ENCODE measurements at places on chromosomes 5 and 9.

- DNase-seq = no peak
These were observed 17.6 kb downstream of the TNFAIP8 start for GRCh38 chr5:119373449-119373858.

- DNase-seq = no peak
These were observed 126.1 kb downstream of the NR2F1-AS1 start for GRCh38 chr5:93454896-93455295.

GRCh38 chr5:126855266-126855665 lies 78.3 kb downstream of the LMNB1 start:
- peak; percentile 25 for DNase-seq

DNA sequence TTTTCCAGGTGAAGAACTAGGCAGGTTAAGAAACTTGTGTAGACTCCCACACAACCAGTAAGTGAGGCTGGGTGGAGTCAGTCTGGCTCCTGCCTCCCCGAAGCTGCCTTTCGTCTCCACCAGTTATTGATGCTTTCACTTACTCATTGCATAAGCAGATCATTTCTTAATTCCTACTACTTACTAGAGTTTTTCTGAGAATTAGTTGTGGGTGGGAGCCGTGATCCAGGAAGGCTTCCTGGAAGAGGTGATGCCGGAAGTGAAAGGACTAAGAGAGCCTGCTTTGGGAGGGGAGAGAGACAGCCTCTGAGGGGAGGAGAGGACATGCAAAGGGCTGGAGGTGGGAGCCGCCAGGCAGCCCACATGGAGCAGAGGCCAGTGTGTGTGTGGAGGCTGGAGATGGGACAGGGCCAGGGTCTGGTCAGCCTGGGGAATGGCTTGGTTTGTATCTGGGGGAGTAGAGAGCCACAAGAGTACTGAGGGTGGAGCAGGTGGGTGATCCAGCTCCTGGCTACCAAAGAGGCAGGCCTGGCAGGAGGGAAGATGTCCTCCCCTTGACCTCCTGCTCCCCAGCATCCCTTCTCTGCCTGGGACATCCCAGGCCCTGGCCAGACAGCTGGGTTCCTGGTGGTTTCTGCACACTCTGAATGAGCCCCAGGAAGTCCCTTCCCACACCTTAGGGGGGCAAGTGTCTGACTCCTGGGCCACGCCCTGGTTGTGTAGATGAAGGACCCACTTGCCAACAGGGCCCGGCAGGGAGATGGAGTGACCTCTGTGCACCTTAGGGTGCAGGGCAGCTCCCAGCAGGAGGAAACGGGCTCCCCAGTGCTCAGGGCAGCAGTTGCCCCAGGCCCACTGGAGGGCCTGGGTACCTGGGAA lies 12.2 kb upstream of the CARD19 start:
- DNase-seq = no peak

GRCh38 chr5:173642191-173642816 lies 25.9 kb upstream of the BOD1 start:
- DNase-seq = no peak

DNA sequence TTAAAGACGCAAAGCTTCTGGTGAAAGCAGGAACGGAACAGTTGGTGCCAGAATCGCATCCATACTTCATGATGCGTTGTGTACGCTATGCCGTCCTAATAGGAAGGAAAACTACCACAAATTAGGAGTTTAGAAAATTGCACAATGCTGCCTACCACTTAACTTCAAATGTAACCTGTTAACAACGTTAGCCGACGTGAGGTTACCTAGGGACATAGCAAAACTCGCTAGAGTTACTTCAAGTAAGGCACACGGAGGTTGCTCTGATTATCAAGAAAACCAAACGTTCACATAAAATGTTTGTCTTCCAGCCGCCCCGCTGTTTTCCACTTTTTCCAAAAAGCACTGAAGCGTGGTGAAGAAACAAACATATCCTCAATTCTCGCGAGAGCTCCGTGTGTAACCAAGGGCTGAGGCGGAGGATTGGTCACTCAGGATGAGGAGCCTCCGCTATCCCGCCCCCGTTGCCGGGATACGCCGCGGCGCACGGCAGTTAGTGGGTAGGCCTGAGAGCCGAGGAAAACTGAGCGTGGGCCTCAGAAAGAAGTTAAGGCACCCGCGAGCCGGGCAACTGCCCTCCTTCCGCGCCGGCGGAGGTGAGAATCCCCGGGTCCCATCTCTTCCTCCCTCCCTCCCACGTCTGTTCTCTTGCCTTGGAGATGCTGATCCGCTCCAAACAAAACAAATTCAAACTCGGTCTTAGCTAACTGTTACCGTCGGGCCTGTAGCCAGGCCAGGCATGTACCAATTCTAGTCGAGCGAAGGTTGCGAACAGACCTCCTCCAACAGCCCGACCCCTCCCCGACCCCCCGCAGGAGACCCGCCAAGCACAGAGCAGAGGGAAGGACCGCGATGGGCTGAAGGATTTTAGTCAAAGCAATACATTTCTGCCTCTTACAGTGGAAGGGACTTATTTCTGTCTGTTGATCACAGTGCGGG lies at the start of gene IFT74:
TSS of gene IFT74 (plus strand) at position 492 of the 939 bp plus-strand sequence. CDS start 5,556 bp downstream, outside the sequence.
- DNase-seq = peak; percentile 99

DNA sequence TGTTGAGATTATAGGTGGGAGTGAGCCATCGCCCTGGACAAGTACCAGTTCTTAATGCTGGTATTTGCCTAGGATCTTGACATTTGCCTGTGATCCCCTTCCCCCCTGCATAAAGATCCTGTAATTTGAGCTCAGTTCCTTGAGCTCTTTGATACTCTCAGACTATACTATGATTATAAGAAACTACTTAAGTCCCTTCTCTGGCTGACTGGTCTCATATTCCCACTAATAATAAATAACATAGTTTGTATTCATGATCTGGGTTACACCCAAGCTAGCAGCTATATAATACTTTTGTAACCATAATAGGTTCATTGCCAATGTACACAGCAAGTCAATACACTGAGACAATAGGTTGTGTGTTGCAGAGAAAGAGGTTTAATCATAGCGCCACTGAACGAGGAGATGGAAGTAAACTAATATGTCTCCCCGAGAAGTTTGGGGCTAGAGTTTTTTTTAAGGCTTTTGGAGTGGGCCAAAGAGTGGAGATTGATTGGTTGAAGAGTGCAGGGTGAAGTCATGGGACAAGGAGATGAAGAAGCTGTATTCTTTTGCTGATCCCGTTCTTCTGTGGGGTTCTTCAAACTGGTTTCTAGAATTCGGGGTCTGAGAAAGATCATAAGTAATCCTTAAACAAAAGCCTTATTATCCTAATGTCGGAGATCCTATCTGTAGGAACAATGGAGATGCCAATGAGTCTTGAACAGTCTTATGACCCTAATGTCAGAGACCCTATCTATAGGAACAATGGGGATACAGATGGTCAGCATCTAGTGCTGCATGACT lies 20.7 kb upstream of the SHOC1 start:
- DNase-seq = no peak

- DNase-seq = no peak
These were observed 22.4 kb upstream of the ANKRD55 start for GRCh38 chr5:56255502-56255901.

GRCh38 chr5:157222506-157223230 lies 42.0 kb downstream of the ITK start:
- DNase-seq = peak; percentile 43

GRCh38 chr9:83196946-83197345 lies 134.0 kb upstream of the RASEF start:
- DNase-seq = no peak

GRCh38 chr5:66617226-66617861 lies 21.2 kb downstream of the MAST4 start:
- no peak for DNase-seq

GRCh38 chr5:72498284-72498683 lies 8.9 kb downstream of the ZNF366 start:
- peak; percentile 83 for DNase-seq

DNA sequence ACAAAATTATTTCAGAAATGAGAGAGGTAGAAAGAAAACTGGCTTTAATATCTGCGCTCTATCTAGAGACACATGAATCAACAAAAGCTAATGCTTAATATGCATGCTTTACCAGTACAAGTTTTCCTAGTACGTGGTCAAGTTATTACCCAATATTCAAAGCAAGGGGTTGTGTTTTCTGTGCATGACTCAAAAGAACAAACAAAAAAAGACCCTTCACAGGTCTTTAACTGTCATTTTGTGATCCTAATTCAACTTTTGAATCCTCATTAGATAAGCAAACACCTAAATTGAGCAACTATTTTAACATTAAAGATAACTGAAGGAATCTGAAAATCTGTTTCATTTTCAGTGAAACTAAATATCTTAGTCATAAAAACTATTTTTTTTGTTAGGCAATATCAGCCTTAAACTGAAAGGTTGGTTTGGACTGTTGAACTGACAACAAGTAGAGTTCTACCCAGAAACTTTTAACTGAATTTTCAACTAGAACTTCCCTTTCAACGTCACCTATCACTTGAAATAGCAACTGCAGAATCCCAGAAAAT lies 12.5 kb downstream of the ST8SIA4 start:
- DNase-seq = no peak

- DNase-seq = no peak
These were observed 1.7 kb downstream of the LCN6 start for GRCh38 chr9:136746621-136747020.

DNA sequence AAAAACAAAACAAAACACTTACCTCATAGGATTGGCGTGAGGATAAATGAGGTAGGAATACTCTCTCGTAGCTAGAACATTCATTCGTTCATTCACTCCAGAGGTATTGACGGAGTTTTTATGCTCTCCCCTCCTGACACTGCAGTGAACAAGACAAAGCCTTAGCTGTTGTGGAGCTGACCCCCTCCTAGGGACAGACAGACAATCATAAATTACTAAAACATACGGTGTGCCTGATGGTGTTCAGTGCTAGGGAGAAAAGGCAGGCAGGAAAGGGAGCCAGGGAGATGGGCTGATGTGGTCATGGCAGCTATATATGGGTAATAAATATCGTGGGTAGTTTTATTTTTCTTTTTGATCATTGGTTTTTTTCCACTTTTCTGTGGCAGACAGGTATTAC lies 5.7 kb upstream of the BRD3 start:
- DNase-seq = no peak

DNA sequence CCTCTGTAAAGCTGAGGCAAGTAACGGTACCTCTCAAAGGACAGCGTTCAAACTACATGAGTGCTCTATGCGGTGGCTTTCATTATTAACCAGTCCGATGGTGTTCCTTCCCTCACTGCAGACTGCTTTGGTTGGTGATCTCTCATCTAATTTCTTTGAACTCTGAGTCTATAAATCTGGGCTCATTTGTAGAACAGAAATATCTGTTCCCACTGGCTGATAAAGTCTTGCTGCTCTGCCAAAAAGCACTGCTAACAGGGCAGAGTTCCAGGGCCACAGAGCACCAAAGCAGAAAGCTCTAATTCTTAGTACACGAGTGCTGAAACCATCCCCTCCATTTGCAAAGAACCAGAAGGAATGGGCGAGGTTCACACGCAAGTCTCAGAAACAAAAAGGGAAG lies 81.9 kb downstream of the MED27 start:
- DNase-seq = peak; percentile 54

GRCh38 chr9:131487001-131487400 lies 15.7 kb upstream of the POMT1 start:
- no peak for DNase-seq

- DNase-seq = peak; percentile 72
These were observed 85.2 kb upstream of the ZBTB43 start for GRCh38 chr9:126719618-126720031.

DNA sequence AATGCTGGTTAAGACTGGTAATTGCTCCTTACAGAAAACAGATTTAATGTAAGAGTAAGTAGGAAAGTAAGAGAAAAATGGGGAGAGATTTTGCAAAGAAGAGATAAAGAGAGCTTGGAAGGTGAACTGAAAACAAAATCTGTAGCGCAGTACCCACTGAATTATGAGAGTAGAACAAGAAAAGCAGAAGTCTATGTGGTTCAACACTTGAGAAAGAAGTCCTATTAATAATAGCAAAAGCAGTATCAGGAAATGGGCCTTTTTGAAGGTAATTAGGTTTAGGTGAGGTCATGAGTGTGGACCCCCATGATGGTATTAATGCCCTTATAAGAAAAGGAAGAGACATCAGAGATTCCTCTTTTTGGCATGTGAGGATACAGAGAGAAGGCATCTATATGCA lies 460.6 kb downstream of the CETN3 start:
- no peak for DNase-seq

DNA sequence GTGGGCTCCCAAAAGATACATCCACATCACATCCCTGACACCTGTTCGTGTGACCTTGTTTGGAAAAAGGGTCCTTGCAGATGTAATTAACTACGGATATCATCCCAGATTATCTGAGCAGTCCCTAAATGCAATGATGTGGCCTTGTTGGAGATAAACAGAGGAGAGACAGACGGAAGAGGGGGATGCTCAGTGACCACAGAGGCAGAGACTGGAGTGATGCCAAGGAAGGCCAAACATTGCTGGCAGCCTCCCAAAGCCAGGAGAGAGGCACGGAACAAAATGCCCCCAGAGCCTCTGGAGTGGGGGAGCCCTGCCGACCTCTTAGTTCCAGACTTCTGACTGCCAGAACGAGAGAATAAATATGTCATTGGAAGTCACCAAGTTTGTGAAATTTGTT lies 15.0 kb upstream of the VAV2 start:
- DNase-seq = peak; percentile 10

GRCh38 chr5:121053055-121053985 lies 589.2 kb downstream of the PRR16 start:
- peak; percentile 14 for DNase-seq

DNA sequence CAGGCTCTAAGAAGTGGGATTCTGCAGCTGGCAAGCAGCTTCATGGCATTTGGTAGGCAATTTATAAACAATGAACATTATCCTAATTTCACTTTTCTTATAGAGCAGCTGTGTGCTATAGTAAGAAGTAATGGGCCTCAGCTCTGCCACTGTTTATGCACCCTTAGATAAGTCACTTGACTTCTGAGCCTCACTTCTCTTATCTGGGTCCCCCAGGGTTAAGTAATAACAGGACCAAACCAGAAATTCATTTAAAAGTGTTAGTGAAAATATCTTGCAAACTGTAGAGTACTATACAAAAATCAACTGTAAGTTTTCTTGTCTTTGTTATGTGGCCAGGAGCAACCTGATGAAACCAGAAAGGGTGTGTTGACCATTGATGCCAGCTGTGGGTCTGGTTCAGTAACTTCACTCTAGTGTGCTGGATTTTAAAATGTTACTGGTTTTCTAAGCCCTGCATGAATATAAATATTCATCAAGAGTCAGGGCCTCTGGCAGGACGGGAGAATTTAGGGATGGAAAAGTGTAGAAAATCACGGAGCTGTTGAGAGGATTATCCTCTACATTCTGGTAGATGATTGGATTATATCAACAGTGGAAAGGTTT lies 24.2 kb downstream of the TNFAIP8 start:
- DNase-seq = no peak

DNA sequence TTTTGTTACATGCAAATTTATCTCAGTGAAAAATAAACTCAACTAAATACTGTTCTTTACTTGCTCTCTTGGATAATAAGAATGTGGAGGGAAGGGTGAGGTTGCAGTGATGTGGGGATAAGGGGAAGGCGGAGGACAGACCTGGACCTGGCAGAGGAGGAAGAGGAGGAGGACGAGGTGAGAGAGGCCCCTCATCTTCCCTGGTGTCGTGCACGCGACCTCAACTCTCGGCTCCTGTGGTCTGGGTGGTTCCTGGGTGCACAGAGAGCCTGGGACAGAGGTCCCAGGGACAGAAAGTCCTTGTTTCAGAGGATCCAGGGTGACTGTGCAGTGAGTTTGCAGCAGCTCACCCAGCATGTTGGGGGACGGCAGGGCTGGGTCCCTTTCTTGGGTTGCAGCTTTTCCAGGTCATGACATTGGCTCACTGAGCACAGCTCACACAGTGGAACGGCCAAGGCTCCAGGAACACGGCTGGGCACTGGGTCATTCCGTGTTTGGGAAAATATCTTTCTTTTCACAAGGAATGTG lies 37.7 kb upstream of the LPCAT1 start:
- DNase-seq = no peak
